T follicular helper cell (primary cell): ENCODE measurements at places on chromosomes 7 and 10.

DNA sequence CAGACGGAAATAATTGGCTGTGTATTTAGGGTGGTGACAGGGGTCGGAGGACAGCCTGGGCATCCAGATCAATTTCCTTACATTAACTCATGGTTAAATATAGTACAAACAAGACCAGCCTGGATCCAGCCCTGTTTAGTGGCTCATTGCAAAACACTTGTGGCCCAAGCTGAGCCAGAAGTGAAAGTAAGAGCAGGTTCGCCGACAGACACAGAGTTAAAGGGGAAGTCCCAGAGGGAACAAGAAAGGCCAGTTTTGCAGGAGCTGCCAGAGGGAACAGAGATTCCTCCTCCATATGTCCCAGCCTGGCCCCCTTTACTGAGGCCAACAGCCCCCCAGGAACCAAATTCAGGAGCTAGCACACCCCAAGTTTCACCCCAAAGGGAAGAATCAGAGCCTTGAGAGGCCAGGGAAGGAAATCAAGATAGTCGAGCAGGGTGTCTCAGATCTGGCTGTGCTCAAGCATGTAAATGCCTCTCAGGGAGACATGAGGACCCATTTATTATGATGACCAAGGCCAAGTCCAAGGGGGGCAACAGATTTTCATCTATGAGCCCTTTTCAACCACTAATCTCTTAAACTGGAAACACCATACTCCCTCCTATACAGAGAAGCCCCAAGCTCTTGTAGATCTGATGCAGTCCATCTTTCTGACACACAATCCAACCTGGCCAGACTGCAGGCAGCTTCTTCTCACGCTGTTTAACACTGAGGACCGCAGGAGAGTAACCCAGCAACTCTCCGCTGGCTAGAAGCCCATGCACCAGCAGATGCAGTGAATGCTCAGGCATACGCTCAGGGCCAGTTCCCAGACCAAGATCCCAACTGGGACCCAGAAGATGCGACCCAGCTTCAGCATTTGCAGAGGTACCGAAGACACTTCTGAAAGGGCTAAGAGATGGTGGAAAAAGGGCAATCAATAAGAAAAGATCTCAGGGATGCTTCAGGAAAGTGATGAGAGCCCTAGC, 15.9 kb upstream of the ADCK2 start:
- DNase-seq = no peak

- peak; percentile 47 for DNase-seq
These were observed 26.2 kb downstream of the TBATA start for GRCh38 chr10:70758757-70759514.

- DNase-seq = no peak
These were observed 112.5 kb downstream of the MAD1L1 start for GRCh38 chr7:2120251-2120660.

DNA sequence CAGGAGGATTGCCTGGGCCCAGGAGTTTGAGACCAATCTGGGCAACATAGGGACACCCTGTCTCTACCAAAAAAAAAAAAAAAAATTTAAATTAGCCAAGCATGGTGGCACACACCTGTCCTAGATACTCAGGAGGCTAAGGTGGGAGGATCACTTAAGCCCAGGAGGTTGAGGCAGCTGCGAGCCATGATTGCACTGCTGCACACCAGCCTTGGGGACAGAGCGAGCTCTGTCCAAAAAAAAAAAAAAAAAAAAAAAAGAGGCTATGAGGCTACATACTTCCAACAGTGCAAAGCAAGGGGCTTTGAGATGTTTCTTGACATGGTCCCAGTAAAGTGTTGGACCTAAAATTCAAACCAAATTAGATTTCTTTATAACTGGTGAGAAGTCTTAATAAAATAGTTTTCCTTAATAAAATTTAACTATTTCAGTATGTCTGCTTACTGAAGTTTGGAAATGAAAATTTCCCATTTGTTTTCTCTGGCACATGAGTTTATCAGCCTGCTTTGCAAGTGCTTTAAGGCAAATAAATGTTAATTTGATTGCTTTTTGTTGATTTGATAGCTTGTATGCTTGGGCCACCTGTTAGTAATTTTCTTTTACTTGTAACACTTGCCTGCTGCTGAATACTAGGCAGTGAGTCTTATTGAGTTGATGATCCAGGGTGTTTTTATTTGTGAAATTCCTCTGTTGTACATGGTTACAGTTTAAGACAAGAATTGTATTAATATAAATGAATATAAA, 16.1 kb downstream of the CALU start:
- no peak for DNase-seq

- DNase-seq = no peak
These were observed 41.8 kb upstream of the TRIM8 start for GRCh38 chr10:102602272-102603045.

DNA sequence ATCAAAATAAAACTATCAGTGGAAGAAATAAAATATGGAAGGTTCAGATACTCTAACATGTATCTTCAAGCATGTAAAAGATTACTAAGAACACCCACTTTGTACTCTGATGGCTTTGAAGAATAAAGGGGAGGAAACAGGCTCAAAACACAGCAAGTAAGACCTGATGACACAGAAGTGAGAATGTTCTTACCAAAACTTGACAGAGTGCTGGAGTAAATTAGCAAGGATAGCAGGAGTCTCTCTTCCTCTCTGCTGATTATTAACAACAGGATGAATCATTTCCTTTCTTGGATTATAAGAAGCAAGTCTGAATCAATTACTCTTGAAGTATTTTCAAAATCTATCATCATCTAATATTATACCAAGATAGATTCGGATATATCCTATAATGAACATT, 47.5 kb downstream of the GLI3 start:
- DNase-seq = no peak

GRCh38 chr7:147044941-147045340, 928.3 kb downstream of the CNTNAP2 start:
- DNase-seq = no peak

DNA sequence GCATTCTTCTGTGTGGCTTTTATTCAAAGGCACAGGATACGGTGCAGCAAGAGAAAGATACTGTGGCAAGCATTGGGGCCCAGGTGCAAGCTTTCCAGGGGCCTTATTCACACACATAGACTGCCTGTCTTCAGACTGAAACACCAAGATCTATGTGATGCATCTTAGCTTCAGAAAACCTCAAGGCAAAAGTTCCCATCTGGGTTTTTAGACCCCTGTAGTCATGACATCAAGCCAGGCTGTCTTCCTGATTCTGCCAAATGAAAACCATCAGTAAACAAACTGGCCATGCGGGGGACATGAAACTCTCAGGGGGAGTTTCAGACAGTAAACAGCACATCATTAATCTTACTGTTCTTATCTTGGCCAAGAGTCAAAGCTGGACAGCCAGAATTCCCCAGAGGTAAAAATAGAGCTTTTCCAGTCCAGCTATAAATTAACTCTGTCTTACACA, 9.8 kb downstream of the AGBL3 start:
- no peak for DNase-seq

DNA sequence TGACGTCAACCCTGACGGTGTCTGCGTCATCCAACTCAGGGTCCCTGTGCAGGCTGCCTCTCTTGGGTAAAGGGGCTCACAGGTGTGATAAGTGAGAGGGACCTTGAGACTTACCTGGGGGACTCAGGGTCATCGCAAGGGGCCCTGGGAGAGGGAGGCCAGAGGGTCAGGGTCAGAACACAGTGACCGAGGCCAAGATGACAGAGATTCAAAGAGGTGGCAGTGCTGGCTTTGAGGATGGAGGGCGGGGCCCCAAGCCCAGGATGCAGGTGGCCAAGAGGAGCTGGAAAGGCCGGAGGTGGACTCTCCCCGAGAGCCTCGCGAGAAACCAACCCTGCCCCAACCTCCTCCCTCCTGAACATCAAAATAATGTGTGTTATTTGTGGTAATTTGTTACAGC, 165.2 kb upstream of the PPP2R2D start:
- DNase-seq = no peak

DNA sequence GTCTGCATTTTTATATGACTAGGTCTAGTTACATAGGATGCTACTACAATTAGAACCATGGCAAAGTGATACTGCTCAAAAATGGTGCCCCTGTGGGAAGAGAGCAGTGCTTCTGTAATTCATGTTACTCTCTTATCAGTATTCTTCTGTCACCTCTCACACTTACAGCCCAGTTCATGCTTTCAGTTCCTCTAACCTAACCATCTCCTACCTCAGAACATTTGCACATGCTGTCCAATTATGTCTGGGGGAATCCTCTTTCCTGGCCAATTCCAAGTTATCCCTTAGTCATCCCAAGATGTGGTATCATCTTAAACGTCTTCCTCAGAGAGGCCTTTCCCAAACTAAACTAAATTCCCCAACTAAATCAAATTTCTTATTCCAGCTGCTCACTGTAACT, 190.2 kb downstream of the RELN start:
- DNase-seq = no peak

DNA sequence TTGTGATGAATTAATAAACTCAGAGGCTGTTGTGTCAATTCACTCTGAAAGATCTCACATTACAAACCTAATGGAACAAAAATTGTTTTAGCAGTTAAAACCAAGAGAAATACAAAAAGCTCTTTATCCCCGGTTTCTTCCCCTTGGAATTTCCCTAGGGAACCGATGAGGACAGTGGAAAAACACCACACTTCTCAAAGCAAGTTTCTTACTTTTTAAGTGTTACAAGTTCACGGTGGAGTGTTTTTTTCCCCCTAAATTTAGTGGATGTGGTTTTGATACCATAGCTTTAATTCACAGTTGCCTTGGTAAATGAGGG, 10.3 kb downstream of the BAMBI start:
- DNase-seq = no peak

GRCh38 chr7:5068521-5068920, 22.9 kb downstream of the RBAK start:
- DNase-seq = no peak

GRCh38 chr10:109835257-109835656, 88.1 kb downstream of the XPNPEP1 start:
- DNase-seq = no peak

DNA sequence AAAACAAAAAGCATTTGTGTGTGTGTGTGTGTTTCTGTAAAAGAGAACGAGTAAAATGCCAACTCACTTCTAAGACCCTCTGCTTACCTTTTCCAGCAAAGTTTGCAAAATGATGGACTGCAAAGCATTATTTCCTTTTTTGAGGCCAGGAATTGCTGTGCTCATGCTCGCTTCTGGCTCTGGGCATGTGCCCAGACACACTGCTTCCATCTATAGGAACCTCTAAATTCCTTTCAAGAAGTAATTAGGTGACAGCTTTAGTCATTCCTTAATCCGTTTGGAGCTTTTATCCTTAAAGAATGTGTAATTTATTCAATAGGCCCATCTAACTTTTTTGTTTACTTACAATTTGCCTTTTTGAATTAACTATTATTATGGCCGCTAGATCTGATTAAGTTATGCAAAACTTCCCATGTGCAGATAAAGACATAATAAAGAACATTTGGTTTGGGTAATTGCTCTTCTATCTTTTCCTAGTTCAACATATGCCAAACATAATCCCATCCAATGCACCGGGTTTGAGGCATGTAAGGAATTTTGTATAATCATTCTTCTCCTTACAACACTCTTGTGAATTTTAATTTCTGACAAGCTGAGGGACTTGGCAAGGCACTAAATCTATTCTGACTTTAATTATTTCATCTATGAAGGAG, 34.7 kb downstream of the A1CF start:
- no peak for DNase-seq

- no peak for DNase-seq
These were observed 307.4 kb upstream of the AOAH start for GRCh38 chr7:37031571-37032257.

DNA sequence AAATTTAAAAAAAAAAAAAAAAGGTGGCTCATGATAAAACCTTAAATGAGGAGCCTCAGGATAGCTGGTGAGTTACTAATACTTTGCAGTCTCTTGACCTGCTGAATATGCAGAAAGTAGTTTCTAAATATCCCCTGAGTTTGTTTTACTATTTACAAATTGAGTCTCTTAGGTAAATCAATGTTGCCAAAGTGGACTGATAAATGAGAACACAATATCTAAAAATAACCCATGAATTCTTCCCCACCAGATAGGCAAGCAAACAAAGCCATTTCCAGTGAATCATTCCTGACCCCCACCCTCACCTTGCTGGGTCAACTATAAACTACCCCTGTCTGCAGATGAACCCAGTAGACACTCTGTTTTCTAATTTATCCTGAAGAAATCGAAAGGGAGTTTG, 78.9 kb downstream of the GFRA1 start:
- DNase-seq = no peak

GRCh38 chr7:12257582-12257981, 46.5 kb downstream of the TMEM106B start:
- no peak for DNase-seq

- no peak for DNase-seq
These were observed 7.0 kb upstream of the CAMK2G start for GRCh38 chr10:73881221-73881919.

DNA sequence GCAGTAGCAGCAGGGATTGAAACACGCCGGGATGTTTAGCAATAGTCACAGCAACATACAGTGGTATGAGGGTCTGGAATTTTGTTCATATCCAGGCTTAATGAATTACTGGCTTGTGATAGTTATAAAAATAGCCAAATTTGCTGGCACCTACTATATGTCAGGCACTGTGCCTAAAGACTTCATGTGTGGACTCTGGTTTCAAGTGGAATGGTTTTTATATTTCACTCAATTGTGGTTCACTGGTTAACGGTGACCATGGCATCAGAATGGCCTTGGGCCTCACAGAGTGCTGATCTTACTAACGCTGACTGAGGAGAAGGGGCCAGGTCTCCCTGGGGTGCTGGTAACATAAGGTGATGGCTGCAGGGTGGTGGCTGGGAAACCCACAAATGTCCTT, 55.7 kb downstream of the CELF2 start:
- DNase-seq = no peak

- no peak for DNase-seq
These were observed 19.0 kb downstream of the FAM53B start for GRCh38 chr10:124725171-124725631.

- no peak for DNase-seq
These were observed 15.6 kb downstream of the SUFU start for GRCh38 chr10:102519246-102519825.

- no peak for DNase-seq
These were observed 43.9 kb downstream of the SH3PXD2A start for GRCh38 chr10:103811463-103811862.

DNA sequence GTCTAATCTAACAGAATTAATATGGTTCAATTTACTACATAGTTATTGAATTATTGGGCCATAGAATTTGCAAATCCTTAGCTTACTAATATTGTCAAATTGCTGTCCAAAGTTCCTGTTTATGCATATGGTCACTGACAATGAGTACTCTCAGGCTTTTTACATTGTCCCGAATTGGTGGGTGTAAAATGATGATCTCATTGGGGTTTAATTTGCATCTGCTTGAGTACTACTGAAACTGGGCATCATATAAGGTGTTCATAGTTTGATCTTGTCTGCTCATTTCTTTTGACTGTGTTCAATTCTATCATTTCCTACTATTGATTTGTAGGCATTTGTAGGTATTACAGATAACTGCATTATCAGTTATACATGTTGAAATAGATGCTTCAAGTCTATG, 12.7 kb downstream of the ABCA13 start:
- no peak for DNase-seq

- no peak for DNase-seq
These were observed 55.8 kb downstream of the CLRN3 start for GRCh38 chr10:127836966-127837365.

GRCh38 chr10:1162481-1163203, 106.5 kb downstream of the WDR37 start:
- no peak for DNase-seq
